Activated naive CD4-positive, alpha-beta T cell treated with anti-CD3 and anti-CD28 coated beads, Interleukin-2, amount 50 U/mL, for 72 hours (primary cell): ENCODE measurements at places on chromosomes 3 and 15. TPM values are rescaled to one million over a fixed set of nuclear protein-coding genes. Genes with fewer than 3 reads are reported as not detected.

- DNase-seq = no peak
Measured at GRCh38 chr3:52004163-52004787, 8.6 kb upstream of the RPL29 start.

GPR62 gene
- not detected for total RNA-seq

DNA sequence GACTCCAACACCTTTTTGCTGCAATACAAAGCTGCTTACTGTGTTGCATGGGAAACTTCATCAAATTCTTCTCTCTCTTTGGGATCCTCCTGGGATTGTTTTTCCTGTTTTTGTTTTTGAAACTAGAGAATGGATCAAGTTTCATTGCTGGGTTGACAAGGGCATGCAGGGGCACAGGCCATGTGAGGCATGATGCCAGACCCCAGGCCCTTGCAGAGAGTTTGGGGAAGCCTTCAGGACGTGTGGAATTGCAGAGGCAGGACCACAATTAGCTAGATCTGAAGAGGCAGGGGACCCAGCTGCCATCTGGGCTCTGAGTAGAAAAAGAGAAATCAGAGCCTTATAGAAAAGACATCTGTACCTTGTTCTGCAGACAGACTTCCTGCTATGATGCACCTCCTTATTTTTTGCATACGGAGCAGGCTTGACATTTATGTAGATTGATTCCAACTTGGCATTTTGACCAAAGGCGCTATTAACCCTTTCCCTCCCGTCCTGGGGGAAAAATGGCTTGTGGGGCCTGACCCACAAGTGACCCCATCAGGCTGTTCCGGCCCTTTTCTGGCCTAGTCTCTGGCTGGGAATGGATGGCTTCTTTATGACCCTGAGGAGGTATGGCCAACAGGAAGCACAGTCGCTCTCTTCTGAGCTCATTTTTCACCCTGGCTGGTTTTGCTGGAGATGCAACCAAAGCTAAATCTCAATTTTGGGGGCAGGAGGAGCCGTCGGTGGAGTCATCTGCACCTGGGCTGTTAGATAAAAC, 44.3 kb upstream of the CHRNB4 start:
- no peak for DNase-seq

ZNF774 gene
- 0.50 TPM for total RNA-seq

LRIG1 gene
- 39.1 TPM for total RNA-seq
